ENCODE measurements at places on chromosomes 7 and 10.
A peak's percentile ranks its signal among the peaks of the same experiment; 100 is the strongest.

- DNase-seq: no peak
Observed at GRCh38 chr10:110694820-110695538, 50.8 kb downstream of the RBM20 start.

GRCh38 chr7:84324136-84324630, 129.6 kb upstream of the SEMA3A start:
- DNase-seq: no peak

GRCh38 chr7:21364801-21365271, 63.0 kb upstream of the SP4 start:
- no peak for DNase-seq

DNA sequence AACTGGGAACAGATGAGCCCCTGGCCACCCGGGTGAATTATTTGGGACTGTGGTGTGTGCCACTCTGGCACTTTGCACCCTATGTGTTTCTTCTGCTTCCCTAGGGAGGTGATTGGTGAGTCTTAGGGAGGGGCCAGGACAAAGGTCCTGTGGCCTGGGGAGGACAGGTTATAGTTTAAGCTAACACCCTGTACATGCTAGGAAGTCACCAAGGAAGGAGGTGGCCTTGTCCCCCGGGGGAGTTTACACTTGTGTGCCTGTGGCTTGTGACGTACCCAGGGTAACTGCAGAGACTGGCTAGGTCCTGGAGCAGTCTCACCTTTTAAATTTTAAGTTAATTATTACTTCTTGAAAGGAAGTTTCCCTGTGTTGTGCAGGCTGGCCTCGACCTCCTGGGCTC, 196.2 kb downstream of the BAMBI start:
- DNase-seq: no peak

- DNase-seq: no peak
Observed at GRCh38 chr7:127862525-127862924, 168.7 kb downstream of the LRRC4 start.

GRCh38 chr7:28782362-28782761, 175.8 kb downstream of the TRIL start:
- DNase-seq: no peak

DNA sequence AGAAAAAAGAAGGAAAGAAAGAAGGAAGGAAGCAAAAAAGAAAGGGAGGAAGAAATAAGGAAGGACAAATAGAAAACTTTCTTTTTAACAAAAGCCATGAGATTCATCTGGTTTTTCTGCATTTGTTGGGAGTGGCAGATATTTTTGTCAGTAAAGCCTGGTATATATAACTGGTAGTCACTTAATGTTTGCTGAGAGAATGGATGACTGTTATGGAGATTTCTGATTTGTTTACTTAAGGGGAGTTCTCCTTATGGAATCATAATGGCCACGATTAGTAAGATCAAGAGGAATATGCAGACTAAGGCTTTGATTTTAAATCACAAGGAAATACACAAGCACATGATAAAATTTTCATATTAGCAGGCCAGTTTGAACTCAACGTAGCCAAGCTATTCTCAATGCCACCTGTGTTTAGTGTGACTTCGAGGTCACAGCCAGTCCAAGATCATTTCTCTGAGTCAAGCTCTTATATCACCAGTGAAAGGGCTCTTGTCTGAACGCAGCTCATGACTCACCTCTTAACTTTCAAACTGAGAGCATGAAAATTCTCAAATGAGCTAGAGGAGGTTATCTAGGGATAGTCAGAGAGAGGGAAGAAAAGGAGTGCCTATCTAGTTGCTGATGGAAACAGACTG, 445.1 kb upstream of the ZMIZ1 start:
- no peak for DNase-seq

DNA sequence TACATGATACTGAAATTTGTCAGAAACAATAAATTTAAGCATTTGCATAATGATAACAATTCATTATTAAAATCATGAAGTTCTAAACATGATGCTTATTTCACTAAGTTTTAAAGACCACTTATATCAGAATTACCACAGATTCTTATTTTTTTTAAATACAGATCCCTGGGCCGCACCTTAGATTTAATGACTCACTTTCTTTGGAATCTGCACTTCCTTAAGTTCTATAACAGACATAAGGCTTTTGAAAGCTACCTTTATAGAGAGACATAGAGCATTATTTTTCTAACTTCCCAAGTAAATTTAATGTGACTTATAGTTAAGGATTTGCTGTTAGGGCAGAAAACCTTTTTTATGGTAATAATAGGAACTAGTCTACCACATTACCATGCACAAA, 214.9 kb downstream of the IPMK start:
- no peak for DNase-seq

DNA sequence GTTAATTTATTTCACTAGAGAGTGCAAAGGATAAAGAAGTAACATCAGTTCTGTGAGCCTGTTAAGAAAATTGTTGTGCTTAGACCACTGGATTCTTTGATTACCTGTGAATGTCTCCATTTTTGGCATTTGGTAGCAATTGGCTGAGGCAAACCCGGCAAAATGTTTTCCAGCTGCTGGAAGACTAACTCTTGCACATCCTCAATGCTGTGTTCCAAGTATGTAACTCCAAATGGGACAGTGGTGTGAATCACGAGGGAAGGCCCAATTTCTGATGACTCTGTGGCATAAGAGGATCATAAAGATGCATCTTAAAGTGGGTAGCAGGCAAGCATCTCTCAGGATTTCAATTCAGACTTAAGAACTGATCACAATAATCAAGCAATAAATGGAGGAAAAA, 268.8 kb downstream of the RNLS start:
- DNase-seq: peak; percentile 87

DNA sequence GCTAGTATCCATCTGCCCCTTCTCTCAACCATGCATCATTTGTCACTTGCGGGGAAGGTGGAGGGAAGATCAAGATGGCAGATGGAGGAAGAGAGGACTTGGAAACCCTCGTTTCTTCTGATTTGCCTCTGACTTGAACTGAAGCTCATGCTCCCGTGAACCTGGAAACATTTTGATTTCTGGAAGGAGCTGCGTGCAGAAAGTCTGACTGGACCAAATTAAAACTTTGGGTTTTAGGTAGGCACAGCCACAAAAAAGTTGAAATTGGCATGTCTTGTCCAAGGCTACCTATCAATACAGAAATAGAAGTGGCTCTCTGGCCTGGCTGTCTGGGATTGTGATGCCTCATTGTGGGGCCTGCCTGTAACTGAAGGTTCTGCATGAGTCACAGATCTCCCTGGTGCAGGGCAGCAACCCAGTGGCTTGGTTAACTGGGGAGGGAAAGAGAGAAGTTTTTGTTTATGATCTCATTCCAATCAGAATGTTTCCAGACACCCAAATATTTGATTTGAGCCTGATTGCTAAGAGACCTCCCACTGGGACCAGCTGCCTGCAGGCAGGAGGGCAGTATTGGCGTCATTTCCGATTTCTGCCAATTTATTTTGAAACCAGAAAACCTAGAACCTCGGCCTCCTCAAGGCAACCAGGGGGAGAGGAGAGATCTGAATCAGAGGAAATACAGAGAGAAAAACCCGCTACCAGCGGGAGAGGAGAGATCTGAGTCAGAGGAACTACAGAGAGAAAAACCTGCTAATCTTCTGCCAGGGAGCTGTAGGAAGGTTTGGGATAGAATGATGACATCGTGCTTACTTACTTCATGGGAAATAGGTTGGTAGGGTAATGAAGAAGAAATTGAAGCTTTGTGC, 363.6 kb downstream of the ANKRD30A start:
- no peak for DNase-seq

- DNase-seq: no peak
Observed at GRCh38 chr7:2710286-2710655, 22.3 kb downstream of the AMZ1 start.

GRCh38 chr7:5773661-5774086, 7.8 kb downstream of the RNF216 start:
- no peak for DNase-seq

DNA sequence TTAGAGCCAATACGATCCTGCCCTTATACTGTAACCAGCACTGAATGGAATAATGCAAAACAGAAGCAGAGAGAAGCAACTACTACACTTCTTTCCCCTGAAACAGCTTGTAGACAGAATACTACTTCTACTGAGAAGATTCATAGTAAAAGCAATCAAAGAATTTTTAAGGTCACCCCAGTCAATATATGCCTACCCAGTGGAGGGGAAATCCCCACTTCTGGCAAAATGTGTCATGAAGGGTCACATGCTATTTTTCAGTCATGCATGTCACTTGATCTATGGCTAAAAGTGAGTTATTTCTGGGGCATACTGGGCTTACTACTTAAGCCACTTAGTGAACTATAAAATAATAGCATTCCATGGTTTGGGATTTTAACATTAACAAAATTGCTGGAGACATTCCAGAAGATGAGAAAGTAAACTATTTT, 25.6 kb downstream of the IRF5 start:
- no peak for DNase-seq

DNA sequence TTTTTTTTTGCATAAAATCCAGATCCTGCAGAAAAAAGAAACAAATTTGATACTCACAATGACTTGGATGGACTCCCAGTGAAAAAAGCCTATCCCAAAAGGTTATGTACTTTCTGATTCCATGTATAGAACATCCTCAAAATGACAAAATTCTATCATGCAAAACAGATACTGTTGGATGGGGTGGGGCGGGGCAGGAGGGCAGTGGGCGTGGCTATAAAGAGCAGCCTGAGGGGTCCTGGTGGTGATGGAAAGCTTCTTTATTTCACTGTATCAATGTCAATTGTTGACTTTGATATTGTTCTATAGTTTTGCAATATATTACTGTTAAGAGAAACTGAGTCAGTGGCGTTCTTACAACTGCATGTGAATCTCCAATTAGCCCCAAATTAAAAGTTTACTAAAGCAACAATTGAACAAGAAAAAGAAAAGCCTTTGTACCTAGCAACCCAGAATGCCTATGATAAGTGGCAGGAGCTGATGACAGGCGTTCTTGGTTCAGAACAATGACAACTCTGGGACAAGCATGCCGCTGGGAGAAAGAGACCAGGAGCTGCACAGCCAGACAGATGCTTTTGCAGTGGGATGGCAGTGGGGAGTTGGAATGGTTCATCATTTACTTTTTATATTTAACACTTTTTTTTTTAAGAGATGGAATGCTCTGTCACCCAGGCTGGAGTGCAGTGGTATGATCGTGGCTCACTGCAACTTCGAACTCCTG, 101.9 kb downstream of the LHPP start:
- DNase-seq: no peak

GRCh38 chr10:86642499-86642898, 11.8 kb upstream of the OPN4 start:
- DNase-seq: no peak
